ENCODE measurements at places on chromosomes 5 and 9.

- peak; percentile 5 for DNase-seq
Observed at GRCh38 chr9:6996061-6996854, 238.5 kb downstream of the KDM4C start.

DNA sequence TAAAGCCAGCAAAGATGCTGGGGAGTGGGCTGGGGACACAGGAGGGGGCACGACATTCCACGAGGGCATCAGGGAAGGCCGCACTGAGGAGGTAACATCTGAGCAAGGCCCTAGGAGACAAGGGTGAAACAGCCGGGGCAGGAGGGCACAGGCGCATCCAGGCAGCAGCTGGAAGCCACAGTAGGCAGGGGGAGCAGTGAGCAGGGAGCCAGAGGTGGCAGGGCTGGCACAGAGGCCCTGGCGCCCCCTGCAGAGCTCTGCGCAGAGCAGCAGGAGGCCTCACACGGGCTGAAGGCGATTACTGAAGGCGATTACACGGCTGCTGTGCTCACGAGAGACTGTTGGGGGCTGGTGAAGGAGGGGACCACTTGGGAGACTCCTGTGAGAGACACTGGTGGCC lies 15.4 kb downstream of the LMAN2 start:
- DNase-seq = peak; percentile 60

GRCh38 chr9:99773468-99774138 lies 48.1 kb upstream of the NR4A3 start:
- DNase-seq = no peak

GRCh38 chr9:8883321-8883720 lies 1083.7 kb upstream of the DMAC1 start:
- no peak for DNase-seq

- DNase-seq = peak; percentile 74
Observed at GRCh38 chr9:97900738-97901565, 21.3 kb downstream of the TRMO start.

GRCh38 chr5:170589643-170590042 lies 85.8 kb downstream of the KCNIP1 start:
- DNase-seq = no peak

- peak; percentile 61 for DNase-seq
Observed at GRCh38 chr5:165630261-165630778, 2124.9 kb downstream of the MAT2B start.

DNA sequence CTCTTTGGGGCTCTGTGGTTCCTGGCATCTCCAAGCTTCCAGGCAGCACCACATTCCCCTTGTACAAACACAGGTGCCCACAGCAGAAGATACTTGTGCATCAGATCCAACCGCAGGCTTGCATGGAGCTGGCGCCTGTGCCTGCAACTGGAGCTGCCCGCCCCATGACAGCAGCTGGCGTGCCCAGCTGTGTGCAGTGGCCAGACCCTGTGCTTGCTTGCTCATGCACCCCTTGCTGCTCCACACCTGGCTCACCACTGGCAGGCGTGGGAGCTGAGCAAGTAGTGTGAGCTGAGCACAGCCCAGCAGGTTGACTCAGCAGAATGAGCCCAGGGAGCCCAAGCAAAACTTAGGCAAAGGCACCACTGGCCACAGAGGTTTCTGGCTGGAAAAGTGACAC lies 84.4 kb upstream of the STARD4 start:
- no peak for DNase-seq

GRCh38 chr5:11110128-11110527 lies 349.1 kb upstream of the DAP start:
- peak; percentile 15 for DNase-seq

GRCh38 chr5:122738088-122738487 lies 36.8 kb upstream of the SNX2 start:
- DNase-seq = peak; percentile 39

GRCh38 chr9:128903871-128904620 lies 16.7 kb upstream of the PHYHD1 start:
- DNase-seq = no peak

- DNase-seq = no peak
Observed at GRCh38 chr5:55306641-55307382, 682 bp downstream of the DHX29 start.

DNA sequence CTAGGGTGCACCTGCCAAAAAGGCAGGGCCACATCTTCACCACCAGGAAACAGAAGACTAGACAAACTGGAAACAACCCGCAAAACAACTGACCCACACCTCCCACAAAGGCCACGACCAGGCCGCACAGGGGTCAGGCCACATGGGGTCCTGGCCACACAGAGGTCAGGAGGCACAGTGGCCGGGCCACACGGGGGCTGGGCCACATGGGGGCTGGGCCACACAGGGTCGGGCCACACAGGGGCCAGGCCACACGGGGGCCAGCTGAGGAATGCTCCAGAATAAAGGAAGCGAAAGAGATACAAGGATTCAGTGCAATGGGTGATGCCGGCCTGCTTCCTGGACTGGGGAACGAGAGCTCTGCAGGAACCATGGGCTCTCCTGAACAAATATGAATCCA lies 91.6 kb downstream of the OLFM1 start:
- no peak for DNase-seq

DNA sequence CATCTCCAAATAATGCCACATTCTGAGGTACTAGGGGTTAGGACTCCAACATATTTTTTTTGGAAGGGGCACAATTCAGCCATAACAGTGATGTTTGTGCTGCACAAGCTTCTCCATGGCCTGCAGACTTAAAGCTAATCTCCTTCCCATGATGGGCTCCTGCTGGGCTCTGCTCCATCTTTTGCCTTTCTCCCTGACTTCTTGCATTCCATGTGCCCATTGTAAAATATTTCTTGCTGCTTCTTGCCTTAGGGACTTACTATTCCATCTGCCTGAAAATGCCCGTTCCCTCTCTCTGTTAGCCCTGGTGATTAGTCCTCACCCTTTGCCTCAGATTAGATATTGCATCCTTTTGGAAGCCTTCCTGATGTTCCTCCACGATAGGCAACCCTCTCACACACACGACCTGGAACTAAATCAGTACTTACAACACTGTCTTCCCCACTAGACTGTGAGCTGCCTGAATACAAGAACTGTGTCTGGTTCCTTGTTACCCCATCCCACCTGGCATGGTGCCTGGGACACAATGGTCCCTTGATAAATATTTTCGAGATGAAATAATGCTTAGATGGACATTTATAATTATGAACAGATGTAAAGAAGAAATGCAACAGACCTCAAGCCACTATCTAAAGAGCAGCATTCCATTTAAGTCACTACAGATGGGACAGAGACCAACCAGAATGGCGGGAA lies 33.5 kb downstream of the OR1J1 start:
- DNase-seq = no peak

GRCh38 chr9:82184524-82184923 lies 196.0 kb downstream of the SPATA31D1 start:
- DNase-seq = no peak

DNA sequence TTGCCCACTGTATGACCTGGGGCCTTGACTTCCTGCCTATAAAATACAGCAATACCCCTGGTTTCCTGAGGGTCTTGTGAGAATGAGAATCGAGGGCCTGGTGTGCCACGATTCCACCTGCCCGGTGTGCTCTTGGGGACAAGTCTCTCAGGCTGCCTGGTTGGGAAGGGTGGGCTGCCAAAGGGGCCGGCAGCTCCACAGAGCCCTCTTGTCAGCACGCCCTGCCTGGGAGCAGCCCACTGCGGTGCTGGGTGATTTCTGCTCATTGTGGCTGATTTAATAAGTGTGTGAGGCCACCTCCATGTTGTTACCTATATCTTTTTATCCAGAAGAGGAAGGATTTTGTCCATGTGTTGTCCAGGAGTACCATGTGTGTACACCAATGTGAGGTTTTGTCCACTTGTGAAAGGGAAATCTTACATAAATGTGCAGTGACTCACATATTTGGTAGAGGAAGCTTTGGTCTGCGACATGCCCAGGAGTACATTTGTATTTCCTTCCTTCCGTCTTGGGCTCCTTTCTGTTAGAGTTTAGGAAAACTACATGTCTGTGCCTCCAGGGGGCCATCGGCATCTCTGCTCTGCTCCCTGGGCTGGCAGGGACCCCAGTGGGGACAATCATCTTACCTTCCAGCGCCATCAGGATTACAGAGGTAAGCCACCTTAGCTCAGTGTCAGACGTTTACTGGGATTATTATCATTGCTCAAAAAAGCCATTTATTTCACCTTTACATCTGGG lies 108.6 kb downstream of the PHF2 start:
- DNase-seq = peak; percentile 16

- peak; percentile 17 for DNase-seq
Observed at GRCh38 chr9:70093095-70093494, 49.4 kb downstream of the MAMDC2 start.

- DNase-seq = peak; percentile 77
Observed at GRCh38 chr5:109410389-109411148, 795 bp upstream of the PJA2 start.

DNA sequence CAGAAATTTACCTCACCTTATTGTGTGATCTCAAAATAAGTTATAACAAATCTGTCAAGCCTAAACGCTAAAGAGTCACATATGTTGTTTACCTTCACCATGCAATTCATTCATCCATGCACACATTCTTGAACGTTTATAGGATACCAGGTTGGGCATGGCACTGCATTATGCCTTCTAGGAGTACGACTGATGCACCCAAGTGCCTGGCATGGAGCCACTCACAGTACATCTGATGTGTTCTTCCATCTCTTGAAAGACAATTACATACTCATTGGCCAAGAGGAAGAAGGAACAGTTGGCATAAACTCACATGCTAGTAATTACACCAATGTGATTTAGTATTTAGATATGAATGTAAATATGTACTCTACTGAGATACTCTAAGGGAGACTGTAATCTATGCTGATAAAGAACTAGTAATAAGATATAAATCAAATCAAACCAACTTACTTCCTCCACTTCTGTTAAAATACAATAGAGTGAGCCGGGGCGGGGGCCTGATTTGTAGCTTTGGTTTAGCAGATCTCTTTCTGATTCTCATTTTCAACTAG lies 90.7 kb downstream of the LPAR1 start:
- no peak for DNase-seq

DNA sequence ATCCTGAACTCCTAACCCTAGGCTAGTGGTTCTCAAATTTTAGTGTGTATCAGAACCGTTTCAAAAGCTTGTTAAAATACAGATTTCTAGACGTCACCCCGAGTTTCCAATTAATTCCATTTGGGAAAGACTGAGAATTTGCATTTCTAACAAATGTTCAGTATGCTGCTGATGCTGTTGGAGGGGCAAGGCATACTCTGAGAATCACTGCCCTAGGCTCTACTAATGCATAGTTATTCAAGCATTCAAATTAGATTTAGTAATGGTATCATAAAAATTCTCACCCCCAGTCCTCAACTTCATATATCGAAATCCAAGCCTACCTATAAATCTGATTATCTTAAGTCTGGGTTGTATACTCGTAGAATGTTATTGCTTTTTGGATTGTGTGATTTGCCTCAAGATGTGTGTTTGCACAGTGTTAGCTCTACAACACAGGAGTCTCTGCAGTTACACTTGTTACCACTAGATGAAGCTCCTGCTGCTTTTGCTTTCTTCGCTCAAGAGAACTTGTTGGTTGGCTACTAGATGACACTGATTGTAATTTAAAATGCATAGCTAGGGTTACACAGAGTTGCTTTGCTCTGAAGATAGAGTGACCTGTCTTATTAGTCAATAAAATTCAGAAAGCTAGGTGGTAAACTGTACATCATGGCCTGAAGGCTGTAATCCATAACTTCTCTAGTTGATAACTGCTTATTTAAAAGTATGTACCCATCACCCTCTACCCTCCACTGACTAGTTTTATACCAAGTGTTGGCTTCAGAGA lies 7.5 kb upstream of the ERAP2 start:
- peak; percentile 75 for DNase-seq

DNA sequence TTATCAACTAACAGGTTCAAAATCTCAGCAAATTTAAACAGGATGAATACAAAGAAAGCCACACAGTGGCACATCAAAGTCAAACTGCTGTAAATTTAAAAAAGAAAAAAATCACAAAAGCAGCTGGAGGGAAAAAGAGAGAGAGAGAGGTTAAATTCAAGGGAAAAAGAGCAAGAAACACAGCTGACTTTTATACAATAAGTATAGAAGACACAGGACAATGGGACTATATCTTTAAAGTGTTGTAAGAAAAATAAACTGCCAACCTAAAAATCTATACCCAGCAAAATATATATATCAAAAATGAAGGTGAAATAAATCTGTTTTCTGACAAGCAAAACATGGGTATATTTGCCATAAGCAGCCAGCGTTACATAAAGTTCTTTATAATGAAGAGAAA lies 261.5 kb downstream of the TLE1 start:
- no peak for DNase-seq

DNA sequence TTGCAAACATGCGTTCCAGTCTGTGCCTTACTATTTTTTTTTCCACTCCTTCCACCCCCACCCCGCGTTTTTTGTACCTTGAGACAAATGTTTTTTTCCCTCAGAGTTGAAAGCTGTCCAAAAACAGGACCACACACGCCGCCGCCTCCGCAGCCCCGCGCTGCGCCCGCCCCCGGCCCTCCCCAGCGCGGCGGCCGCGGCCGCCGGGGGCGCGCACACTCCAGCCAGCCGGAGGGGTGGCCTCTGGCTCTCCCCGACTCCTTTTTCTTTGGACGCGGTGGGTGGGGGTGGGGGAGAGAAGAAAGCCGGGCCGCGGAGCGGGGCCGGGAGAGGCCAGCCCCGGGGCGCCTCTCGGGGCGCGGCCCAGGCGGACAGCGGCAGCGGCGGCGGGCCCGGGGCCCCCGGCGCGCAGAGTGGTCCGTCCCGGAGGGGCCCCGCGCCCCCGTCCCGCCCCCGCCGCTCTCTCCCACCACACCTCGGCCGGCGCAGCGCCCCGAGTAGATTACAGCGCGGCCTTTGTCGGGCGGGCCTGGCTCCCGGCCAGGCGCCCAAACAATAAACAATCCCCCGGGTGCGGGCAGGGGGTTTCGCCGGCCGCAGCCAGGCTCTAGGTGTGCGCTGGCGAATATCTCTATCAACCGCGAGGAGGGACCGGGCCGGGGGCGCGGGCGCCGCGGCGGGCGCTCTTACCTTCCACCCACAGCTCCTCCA lies 10.9 kb downstream of the PTCH1 start:
- peak; percentile 49 for DNase-seq

DNA sequence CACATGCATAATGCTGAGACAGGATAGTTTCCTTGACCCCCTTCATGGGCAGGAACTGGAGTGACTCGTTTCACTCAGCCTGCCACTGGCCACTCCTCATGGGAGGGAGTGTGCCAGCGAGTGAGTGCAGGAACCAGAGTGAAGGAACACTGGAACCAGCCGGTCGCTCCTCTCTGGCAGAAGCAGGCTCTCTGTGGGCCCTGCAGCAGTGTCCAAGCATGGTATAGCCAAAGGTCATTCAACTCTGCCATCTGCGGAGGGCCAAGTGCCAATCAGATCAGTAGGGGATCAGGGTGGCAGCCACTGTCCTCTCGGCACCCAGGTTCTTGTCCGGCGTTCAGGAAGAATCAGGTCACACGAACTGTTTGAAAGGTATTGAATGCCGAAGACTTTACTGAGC lies 169.3 kb upstream of the PPP1R2B start:
- no peak for DNase-seq

DNA sequence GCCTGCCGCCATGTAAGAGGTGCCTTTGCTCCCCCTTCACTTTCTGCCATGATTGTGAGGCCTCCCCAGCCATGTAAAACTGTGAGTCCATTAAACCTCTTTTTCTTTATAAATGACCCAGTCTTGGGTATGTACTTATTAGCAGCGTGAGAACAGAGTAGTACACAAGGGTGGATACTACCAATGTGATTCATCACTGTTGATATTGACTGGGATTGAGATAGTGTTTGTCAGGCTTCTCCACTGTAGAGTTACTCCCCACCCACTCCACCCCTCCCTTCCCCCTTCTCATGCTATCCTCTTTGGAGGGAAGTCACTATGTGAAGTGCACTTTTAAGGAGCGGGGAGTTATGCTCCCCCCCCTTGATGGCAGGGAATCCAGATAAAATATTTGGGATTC lies 11.4 kb upstream of the CRHBP start:
- no peak for DNase-seq

- peak; percentile 69 for DNase-seq
Observed at GRCh38 chr5:57368010-57368409, 114.6 kb downstream of the ACTBL2 start.
